Brain pericyte (primary cell): ENCODE measurements at places on chromosomes 13 and 19.

DNA sequence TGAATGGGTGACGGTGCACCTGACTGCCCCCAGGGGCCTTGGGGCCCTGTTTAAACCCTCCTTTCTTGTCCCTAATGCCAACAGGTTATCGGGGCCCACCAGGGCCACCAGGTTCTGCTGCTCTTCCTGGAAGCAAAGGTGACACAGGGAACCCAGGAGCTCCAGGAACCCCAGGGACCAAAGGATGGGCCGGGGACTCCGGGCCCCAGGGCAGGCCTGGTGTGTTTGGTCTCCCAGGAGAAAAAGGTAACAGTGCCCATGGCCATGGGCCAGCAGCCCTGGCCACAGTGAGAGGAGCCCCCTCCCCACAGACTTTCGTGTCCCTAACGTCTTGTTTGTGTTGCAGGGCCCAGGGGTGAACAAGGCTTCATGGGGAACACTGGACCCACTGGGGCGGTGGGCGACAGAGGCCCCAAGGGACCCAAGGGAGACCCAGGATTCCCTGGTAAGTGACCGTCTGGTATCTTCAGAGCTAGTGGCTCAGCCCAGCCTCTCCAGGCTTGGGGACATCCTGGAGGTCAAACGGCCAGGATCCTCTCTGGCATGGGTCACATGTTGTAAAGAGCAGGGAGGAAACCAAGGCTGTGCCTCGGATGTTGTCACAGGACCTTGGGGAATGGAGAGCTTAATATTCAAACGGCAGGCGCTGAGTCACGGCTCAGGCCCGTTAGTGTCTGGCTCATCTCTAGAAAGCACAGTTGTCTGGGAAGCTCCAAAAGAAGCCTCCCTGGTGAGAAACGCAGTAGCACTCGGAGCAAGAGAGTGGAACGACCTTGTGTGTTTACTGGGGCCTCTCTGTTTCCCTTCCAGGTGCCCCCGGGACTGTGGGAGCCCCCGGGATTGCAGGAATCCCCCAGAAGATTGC, 58.3 kb downstream of the RAB20 start:
- no peak for DNase-seq

DNA sequence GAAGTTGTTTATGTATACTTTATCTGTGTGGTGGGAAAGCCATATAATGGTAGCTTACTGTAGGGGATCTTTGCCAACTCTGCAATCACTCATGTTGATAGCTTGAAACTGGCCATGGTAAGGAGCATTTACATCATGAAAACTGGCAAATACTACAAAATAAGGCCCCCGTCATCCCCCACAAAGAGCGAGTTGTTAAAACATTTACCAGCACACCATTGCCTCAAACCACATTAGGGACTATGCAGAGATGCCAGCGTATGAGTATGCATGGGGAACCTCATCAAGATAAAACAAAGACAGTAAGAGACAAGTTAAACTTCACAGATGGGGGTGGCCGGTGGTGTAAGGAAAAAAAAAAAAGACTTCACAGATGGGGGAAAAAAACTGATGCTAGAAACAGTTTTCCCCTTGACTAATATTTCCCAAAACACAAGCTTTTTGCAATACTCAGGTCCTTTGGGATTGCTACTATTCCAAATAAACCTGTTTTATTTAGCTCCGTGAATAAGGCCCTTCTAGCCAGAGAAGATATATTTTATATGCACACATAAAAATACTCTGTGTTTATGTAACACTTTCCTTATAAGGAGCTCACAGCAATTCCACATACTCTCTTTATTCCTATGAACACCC, 70.6 kb upstream of the SERP2 start:
- peak; percentile 43 for DNase-seq

- no peak for DNase-seq
Measured at GRCh38 chr13:106036870-106037269, 498.6 kb downstream of the EFNB2 start.

- DNase-seq = no peak
Measured at GRCh38 chr13:106299621-106300020, 235.8 kb downstream of the EFNB2 start.

DNA sequence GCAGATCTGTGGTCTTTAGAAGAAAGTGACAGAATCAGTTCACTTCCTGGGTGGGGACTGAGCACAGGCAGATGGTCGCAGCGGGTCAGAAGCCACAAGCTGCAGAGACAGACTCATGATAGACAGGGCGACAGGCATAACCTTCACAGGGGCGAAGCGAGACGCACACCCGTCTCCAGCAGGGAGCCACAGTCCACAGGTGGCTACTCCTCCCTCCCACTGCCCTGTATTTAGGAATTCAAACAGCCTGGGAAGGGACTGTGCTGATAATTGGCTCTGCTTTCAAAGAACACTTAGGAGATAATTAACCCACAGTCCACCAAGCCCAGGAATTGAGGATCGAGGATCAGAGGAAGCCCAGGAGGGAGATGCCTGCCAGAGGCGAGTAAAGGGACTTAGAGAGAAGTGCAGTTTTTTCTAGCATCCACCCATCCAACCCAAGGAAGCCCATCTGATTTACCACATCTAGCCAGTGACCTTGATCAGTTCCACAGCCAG, 23.2 kb downstream of the RFX2 start:
- no peak for DNase-seq

DNA sequence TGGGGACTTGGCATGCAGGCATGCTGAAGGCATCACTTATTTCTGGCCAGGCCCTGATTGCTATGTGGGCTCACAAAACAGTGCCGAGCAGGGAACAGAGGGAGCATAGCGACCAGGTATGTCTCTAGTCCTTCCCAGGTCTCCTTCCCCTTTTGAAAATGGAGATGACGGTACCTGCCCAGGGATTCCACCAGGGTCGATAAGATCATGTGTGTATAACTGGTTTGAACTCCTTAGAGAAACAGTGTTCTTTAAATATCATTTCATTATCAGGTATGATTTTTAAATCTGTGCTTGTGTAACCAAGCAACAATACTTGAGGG, 280.6 kb downstream of the FOXO1 start:
- DNase-seq = no peak

DNA sequence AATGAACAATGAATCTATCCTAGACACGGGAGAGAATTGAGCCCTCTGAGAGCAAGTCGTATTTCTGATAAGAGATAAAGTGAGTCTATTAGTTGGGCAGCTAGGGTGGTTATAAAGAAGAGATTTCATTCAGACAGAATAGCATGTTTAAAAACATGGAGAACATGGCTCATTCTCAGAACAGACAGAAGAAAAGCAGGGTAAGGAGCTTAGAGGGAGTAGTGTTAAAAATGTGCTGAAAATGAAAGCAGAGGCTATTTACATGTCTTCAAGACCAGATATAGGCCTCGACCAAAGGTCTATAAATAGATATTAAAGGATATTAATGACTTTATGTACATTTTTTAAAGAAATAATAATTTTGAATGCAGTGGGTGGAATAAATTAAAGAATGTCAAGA, 149.5 kb downstream of the SLITRK1 start:
- no peak for DNase-seq

DNA sequence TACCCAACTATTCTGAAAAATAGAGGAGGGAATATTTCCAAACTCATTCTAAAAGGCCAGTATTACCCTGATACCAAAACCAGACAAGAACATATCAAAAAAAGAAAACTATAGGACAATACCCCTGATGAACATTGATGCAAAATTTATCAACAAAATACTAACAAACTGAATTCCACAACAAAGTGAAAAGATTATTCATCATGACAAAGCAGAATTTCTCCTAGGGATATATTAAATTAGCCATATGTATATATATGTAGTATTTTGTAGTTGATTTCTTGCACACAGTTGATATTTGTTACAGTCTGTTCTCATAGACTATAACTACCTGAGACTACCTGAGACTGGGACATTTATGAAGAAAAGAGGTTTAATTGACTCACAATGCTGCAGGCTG, 495.0 kb upstream of the SPRY2 start:
- DNase-seq = no peak
